HAP-1 (cell line): ENCODE measurements at places on chromosomes 12 and 14.

DNA sequence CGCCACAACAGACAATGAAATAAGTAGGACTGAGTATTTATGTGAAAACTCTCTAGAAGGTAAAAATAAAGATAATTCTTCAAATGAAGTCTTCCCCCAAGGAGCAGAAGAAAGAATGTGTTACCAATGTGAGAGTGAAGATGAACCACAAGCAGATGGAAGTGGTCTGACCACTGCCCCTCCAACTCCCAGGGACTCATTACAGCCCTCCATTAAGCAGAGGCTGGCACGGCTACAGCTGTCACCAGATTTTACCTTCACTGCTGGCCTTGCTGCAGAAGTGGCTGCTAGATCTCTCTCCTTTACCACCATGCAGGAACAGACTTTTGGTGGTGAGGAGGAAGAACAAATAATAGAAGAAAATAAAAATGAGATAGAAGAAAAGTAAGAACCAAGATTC is 82.7 kb downstream of the VEZT start:
- no peak for DNase-seq

DNA sequence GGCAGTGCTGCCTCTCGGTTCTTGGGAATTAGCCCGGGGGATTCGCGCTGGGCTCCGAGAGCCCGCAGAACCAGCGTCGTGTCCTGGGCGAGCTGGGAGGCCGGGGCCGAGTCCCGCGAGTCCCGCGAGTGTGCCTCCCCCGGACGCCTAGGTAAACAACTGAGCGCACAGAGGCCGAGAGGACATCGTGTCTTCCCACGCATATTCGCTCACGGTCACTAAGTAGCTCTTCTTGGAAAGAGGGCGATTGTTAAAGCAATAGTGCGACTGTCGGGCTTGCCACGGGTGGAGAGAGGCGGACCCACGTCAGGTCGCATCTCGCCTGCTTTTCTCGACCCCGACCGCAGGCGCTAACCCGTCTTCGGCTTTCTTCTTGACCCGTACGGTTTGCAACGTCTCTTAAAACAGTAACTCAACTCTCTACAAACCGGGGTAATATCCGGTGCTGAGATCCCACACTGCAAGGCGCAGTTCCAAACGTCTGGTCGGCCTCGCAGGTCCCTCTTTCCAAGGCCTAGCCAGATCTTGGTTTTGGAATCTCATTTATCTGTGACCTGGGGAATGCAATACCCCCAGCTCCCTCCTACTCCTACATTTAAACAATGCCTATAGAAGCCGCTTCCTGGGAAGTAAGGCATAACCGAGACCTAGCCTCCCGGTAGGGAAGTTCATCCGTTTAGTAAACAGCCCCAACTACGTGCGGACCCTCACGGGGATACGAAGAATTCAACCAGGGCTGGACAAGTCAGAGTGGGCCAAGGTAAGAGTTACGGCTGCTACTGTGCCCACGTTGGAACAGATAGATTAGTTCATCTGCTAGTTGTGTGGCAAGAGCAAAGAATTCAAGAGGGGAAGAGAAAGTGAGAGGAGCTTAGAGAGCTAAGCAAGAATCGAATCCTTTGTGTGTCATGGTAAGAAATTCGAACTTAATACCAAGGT is 736 bp upstream of the PHLDA1 start:
- DNase-seq, result peak; percentile 41

DNA sequence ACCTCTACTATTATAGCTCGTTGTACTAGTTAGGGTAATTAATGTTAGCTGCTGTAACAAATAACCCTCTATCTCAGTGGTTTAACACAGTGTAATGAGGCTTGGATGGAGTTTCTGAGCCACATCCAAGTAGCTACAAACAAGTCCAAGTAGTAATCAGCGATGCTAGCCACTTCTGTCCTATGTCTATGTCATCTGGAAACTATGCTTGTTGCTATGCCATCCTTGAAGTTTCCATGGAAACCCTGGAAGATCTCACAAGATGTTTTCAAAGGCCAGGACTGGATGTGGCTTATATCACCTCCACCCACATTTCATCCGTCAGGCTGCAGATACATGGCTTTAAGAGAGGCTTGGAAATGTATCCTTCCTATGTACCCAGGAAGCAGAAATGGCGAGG is 422.1 kb downstream of the AACS start:
- DNase-seq, result no peak

GRCh38 chr12:62632411-62632918 is 165.8 kb downstream of the MON2 start:
- no peak for DNase-seq

DNA sequence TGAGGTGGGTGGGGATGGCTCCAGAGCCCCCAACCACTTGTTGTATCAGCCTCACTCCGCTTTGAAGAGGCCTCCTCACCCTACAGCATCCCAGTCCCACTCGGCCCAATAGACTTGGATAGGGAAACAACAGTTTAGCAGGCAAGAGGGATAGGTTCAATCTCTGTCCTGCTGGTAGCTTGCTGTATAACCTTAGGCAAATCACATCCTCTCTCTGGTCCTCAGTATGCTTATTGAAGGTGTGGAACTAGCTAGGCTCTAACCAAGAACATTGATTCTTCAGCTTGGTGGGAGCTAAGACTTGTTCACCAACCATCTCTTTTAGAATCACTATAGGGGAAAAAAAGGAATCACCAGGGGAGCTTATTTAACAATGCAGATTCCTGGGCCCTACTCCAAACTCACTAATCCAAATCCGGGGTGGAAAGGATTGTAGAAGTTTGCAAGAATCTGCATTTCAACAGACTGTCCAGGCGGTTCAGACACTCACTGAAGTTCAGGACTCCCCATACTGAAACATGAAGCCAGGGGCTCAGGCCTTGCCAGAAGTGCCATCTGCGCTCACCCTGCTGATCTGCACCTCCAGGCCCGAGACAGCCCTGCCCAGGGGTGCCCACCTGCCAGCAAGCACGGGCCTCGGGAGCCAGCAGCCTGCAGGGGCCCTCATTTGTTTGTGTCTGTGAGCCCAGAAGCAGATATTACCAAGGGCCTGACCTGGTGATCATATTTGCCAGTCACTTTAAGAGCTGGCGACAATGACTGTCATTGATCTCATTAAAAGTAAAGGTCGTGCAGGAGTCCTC is 113.0 kb downstream of the ADCK1 start:
- DNase-seq, result no peak

- DNase-seq, result no peak
Measured at GRCh38 chr14:54785136-54785777, 117.4 kb downstream of the GCH1 start.

- no peak for DNase-seq
Measured at GRCh38 chr14:104424406-104425072, 155.0 kb upstream of the C14orf180 start.

DNA sequence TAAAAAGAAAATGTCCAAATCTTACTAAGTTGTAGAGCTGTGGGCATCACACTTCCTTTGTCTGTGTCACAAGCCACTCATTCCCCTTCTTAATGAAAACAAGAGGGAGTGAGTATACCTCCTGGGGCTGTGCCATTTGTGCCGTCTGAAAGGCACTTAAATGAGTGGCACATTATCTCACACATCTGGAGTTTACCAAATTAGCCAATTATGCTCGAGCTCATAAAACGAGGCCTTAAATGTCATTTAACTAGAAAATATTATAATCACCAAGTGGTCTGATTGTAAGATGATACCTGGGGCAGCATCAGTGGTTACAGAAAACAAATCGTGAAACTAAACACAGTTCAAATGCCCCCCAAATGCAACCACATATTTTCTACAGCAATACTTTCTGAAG is 146.1 kb downstream of the PAX9 start:
- no peak for DNase-seq

- DNase-seq, result no peak
Measured at GRCh38 chr14:63662776-63663175, 21.1 kb upstream of the WDR89 start.

DNA sequence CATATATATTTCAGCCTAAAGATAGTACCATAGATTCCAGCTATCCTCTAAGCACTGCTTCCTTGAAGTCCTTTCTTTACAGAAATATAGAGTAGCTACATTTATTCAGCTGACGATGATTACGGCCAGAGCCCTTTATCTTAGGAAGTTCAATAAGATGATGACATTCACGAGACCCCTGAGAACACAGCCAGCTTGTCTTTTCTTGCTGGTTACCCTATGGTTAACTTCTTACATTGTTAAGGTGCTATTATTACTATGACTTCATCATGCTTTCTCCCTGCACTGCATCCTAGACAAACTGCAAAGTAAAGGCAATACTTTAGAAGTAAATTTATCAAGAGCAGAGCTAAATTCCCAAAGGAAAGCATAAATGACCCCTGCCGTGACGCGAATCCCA is 214.4 kb upstream of the LRFN5 start:
- DNase-seq, result no peak

- peak; percentile 44 for DNase-seq
Measured at GRCh38 chr12:121537814-121538698, 42.8 kb downstream of the KDM2B start.
